ENCODE measurements at places on chromosomes 16 and 17.

DNA sequence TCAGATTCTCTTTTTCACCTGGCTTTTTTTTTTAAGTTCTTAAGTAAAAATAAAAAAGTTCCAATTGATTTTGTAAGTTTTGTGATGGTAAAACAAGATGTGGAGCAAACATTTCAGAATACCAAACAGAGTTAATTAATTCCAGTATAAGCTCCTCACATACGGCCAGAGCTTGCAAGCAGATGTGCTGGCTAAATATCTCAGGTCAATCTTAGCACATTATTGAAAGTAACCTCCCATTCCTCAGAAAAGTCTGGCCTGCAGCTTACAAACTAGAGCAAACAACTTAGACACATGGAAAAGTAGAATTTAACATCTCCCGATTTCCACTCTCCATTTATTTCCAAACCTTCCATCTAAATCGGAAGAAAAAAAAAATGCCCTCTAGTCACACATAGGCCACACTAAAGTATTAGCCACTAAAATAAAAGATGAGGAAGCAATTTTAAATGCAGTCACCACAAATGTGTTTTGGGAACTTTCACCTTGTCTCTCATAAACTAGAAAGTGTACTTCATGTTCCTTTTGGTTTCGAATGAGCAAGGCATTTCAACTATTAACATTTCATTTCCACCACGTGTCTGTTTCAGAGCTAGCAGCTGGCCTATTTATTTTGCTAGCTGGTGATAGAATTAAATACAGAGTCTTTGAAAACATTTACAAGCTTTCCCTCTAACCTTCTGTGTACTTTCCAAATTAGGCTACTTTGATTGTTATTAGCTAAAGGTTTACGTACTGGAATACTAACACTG lies 143.3 kb downstream of the STX8 start:
- DNase-seq: no peak

DNA sequence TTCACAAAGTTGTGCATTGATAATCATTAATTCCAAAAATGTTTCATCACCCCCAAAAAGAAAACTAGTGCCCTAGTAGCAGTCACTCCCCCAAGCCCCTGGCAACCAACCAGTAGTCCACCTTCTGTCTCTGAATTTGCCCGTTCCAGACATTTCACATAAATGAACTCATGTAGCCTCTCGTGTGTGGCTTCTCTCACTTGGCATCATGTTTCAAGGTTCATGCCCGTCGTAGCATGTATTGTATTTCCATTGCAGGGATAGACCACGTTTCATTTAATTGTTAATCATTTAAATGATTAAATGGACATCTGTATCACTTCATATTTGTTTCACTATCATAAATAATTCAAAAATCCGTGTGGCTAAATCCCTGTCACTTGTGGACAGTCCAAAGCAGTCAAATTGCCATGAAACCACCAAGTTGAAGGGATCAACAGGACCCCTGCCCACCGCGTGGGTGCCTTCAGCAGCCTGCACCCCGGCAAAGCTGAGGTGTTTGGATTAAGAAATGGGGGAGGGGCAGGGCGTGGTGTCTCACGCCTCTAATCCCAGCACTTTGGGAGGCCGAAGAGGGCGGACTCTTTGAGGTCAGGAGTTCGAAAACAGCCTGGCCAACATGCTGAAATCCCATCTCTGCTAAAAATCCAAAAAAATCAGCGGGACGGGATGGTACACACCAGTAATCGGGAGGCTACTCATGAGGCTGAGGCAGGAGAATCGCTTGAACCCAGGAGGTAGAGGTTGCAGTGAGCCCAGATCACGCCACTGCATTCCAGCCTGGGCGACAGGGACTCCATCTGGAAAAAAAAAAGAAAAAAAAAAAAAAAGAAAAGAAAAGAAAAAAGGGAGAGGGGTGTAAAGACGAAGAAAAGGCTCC lies 8.7 kb upstream of the FLYWCH2 start:
- DNase-seq: no peak

DNA sequence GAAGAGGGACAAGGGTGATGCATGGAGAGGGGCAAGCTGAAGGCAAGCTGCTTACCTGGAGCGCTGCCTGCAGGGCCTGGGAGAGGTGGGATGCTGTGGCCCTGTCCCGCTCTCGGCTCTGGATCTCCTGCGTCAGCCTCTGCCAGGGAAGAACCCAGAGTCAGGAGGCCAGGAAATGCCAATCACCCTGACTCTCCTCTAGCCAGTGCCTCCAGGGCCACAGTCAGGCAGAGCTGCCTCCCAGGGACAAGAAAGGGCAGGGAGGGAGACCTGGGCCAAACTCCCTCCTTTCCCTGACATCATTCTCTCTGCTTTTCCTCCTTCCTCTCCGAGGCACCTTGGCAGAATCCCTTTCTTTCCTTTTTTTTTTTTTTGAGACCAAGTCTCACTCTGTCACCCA lies 11.3 kb downstream of the CDK3 start:
- no peak for DNase-seq

GRCh38 chr16:22364241-22364640 lies 10.2 kb downstream of the CDR2 start:
- no peak for DNase-seq

DNA sequence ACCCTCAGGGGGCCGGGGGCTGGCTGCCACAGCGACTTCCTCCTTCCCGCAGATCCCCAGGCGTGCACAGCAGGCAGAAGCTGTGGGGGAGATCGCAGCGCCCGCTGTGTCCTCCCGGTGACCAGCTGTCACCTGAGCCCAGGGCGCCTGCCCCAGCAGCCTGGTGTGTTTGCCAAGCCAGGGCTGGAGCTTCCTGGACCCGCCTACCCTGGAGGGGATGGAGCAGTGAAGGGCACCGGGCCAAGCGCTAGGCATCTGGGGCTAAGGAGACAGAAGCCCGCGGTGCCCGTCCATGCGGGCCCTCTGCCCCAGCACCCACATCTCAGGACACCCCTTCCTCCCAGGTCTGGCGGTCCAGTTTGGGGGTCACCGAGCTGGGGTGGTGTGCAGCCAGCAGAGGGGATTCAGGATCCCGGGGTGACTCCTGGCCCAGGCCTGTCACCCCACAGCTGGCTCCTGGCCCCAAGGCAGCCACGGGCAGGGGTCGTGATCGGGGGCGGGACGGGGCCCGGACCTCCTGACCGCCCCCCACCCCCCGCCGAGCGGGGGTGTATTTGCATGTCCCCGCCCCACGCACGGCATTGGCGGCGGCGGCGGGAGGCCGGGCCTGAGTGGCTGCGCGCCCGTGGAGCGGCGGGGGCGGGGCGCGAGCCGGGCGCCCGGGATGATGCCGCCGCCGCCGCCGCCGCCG lies at the start of gene RAB26:
Gene RAB26, plus strand, starts transcription at position 645 of the 691 bp plus-strand sequence. CDS start 159 bp downstream, outside the sequence.
- DNase-seq: peak; percentile 83

DNA sequence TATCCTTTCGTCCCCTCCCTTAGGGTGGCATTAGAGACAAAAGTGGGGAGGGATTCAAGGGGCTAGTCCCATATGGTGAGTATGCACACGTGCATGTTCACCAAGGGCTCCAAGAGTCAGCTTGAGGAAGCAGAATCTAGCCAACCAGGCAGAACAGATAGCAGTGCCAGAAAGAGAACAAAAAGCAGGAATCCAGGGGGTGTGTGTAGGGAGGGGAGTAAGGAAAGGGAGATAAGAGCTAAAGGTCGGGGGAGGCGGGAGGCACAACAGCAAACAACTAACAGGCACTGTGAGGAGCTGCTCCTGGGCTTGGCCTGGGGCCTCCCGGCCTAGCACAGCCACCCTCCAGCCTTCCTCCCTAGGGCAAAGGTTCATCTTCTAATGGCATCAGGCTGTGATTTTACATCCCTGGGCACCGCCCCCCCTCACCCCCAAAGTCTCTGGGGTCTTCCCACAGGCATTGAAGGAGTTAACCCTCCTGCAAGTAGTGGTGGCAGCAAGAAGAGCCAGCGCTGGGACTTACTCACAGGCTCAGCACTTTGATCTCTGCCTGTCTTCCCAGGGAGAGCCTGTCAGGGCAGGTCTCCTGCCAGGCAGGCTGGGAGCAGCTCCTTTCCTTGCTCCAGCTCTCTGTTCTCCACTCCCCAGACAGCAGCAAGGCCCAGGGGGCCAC lies 12.4 kb upstream of the SUPT4H1 start:
- DNase-seq: no peak

DNA sequence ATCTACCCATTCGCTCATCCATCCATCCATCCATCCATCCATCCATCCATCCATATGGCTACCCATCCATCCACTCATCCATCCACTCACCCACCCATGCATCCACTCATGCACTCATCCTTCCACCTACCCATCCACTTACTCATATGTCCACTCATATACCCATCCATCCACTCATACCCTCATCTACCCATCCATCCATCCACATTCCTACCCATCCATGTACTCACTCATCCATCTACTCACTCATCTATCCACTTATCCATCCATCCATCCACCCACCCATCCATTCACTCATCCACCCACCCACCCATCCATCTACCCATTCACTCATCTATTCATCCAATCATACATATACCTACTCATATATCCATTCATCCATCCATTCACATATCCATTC lies 112.0 kb downstream of the RBFOX3 start:
- no peak for DNase-seq

GRCh38 chr16:57125969-57126368 lies 33.6 kb downstream of the CPNE2 start:
- DNase-seq: no peak

DNA sequence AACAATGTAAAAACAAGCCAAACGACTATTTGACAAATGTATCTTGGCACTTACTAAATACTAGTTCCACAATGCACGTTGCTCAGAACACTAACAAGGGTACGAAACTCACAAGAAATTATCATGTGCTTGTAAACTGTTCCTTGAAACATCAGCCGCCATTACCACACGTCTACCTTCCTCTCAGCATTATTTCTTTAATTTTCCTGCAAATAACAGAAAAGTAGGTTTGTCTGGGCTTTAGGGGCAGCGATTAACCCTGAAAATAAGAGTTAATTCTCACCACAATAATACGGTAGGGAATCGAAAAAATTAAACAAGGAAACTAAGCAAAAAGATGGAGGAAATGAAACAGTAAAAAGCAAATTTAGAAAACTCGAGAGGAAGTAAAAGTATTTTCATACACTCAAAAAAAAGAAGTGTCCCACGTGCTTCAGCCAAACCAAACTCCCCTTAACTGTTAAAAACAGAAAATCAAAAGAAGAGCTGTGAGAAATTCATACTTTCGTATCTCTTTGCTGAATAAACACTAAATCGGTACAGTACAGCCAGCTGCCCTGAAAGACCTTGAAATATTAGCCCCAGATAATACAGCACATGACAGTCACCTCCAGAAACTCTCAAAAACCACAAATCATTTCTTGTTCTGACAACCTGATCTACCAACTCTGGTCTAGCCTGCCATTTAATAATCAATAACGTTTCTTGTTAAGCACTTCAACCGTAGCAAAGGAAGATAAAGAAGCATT lies 1.2 kb downstream of the ARHGAP17 start:
- DNase-seq: no peak

- no peak for DNase-seq
Observed at GRCh38 chr17:75734674-75735294, 13.5 kb downstream of the ITGB4 start.

GRCh38 chr17:74431568-74432423 lies at the start of gene GPRC5C:
Gene GPRC5C (plus strand): TSS chr17:74432088. CDS start chr17:74439777, 7,689 bp downstream.
- DNase-seq: no peak

DNA sequence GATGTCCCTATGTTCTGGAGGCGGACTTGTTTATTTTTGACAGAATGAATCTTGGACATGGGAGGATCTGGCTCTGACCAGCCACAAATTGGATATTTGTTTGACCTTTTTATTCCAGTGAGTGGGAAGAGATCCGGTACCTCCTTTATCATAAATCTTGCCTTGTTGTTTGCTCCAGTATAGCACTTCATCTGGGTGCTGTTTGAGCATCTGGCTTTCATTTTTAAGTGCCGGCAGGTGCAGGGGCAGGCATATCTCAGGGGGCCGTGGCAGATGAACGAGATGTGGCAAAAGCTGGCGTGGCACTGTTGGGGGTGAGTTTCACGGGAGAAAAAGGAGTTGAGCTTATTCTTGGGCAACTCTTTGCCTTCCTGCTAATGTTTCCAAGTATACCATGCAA lies 37.8 kb downstream of the MSI2 start:
- no peak for DNase-seq

GRCh38 chr17:77854759-77855745 lies 103.5 kb upstream of the TNRC6C start:
- DNase-seq: no peak

GRCh38 chr16:1277617-1278282 lies 21.9 kb downstream of the TPSD1 start:
- no peak for DNase-seq
